ENCODE measurements at places on chromosomes 6 and 20.

GRCh38 chr6:134495203-134495889 lies 177.4 kb upstream of the SGK1 start:
- DNase-seq = no peak

GRCh38 chr6:143885116-143885515 lies 20.8 kb downstream of the ZC2HC1B start:
- no peak for DNase-seq

DNA sequence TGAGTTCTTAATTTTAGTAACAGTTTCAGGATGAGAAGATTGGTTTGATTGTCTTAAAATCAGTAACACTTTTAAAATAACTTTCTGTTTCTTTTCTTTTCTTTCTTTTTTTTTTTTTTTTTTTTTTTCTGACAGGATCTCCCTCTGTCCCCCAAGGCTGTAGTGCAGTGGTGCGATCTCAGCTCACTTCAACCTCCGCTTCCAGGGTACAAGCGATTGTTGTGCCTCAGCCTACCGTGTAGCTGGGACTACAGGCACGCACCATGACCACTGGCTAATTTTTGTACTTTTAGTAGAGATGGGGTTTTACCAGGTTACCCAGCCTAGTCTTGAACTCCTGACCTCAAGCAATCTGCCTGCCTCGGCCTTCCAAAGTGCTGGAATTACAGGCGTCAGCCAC lies 33.7 kb upstream of the KCNQ5 start:
- DNase-seq = no peak

DNA sequence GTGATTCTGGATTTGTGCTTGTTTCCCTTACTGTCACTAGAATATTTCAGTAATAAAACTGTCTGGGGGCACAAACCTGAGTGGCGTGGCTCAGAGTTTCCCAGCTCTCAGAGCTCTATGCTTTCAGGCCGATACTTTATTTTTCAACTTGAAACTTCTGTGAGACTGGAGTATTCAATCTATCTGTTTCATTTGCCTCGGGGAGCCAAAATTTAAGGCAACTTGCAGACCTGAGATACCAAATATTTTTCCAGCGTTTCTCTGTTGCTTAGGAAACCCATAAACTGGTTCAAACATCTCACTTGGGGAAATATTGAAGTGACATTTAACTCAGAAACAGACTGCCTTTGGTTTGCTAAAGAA lies 74.7 kb downstream of the SOBP start:
- no peak for DNase-seq

DNA sequence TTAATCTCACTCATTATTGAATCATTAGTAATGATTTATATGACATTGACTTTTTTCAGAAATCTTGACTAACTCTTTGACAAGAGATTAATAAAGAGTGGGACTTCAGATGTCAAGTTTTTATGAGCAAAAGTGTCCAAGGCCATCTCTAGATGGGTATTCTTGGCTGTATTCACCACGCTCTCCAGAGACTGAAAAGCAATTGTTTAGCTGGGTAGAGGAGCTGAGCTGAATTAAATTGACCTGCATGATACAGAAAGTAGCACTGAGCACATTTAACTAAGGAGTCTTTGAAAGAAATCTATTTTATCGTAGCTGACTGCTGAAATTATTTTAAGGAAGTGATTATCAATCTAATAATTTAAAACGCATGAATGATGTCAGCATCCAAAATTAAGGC lies 89.4 kb downstream of the LINC00237 start:
- no peak for DNase-seq

DNA sequence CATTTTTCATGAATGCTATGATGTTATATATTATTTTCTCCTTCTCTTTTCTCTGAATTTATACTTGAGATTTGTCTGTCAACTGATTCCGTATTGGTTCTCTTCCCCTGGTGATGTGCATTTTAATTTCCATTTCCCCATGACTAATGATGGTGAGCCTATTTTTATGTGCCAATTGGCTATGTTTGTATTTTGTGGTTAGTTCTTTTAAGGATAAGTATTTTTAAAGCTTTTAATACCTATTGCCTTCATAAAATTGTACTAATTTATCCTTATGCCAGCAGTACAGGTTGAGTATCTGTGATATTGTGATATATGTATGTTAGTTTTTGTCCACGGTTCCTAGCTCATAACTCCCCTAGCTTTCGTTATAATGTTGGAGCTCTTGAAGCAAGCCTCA lies 2.8 kb downstream of the POLH start:
- no peak for DNase-seq

DNA sequence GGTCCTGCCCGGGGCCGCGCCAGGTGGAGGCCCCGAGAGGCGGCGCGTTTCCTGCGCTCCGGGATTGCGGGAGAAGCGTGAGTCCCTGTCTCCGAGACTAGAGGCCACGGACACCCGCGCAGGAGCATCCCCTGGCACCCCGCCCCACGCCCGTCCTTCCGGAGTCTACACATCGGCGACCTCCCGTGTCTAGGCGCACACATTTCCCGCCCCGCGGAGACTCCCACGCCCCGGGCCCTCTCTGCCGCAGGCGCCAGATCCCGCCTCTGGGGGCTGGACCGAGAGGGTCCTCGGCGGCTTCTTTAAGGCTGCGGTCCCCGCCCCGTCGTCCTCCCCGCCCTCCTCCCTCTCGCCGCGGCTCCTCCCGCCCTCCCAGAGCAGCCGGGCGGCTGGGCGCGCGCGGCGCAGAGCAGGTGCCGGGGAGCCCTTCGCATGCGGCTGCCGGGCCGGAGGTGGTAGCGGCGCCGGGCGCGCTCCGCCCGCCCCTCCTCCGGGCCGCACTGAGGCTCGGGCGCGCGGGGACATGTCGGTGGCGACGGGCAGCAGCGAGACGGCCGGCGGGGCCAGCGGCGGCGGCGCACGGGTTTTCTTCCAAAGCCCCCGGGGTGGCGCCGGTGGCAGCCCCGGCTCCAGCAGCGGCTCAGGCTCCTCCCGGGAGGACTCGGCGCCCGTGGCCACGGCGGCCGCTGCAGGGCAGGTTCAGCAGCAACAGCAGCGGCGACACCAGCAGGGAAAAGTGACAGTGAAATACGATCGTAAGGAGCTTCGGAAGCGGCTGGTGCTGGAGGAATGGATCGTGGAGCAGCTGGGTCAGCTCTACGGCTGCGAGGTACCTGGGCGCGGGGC lies at the start of gene PPP1R14C:
Gene PPP1R14C (plus strand): TSS at position 375 of the 846 bp plus-strand sequence. CDS start 149 bp downstream, at position 524.
- DNase-seq = no peak

DNA sequence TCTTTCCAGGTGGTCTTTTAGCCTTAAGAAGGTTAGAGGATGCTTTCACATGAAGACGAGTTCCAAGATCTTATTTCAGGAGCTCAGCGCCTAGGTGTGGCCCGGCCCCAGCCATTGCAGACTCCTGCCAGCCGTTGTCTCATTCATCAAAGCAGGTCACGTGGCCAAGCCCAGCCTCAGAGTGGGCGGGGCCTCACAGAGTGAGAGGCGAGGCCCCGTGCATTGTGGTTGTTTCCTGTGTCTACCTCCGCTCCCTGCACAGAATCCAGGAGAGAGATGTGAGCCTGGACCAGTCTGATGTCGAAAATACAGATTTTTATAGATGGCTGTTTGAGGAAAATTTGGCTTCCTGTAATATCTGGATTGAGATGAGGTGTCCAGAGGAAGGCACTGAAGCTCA lies 49.2 kb upstream of the CST5 start:
- no peak for DNase-seq

GRCh38 chr20:44552950-44553908 lies 29.1 kb upstream of the PKIG start:
- no peak for DNase-seq

- no peak for DNase-seq
Measured at GRCh38 chr6:124434421-124434820, 527.8 kb upstream of the RNF217 start.

- DNase-seq = no peak
Measured at GRCh38 chr6:146868671-146869209, 270.0 kb downstream of the ADGB start.

- DNase-seq = peak; percentile 10
Measured at GRCh38 chr6:130019326-130020072, 1.1 kb downstream of the L3MBTL3 start.

DNA sequence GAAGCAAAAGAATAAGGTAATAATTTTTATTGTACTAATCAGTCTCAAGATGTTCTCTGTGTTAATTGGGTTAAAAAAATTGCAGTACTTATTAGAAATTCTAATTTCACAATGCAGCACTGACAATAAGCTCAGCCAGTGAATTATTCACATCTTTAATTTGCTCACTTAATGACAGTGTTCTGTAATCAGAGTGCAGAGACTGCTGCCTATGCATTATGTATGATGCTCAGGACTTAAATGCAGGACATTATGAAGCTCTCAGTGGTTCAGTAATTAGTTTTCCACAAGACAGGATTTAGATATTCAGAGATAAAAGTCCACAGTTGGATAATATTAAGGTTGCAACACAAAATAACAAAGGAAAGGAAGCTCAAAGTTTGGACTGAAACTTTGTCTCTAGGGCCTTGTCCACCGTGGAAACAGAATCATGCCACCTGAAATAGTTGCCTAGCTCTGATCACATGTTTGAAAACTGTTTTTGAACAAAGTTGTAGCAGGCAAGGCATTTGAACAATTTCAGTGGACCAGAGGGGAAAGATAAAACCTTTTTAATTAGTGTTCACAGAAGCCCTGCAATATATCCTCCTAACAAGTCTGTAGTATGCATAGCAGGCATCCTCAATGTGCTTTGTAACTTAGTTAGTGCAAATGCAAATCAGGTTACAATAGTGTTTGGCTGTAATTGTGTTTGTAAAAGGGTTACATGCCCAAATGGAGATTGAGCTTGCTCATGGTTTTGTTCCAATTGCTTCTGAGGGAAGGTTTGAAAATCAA lies 23.7 kb upstream of the MMS22L start:
- DNase-seq = no peak

DNA sequence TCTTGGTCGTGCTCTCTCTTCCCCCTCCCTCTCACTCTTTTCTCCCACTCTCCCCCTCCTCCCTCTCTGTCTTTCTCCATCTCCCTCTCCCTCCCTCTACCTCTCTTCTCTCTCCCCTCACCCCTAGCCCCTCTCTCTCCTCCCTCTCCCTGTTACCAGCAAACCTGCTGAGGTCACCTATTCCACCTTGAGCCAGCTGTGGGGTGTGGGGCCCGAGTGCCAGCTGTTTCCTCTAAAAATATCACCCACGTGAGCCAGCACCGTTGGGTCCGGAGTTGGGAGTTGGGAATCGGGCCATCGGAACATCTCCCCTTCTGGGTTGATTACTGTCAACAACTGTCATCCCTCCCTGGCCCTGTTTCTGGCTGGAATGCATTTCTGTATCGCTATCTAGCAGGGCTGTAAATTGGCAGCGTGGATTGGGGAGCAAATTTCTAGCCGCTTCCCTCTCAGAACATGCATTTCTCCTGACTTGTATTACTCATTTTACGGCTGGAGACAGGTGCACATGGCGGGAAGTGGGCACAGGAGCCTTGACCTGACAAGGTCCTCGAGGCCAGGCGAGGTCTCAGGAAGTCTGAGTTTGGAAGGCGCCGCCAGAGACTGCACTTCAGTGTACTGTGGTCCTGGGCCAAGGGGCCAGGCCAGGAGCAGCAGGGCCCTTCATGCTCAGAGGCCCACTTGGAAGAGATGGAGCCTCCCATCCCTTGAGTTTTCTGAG lies 165.3 kb downstream of the CDH4 start:
- no peak for DNase-seq

DNA sequence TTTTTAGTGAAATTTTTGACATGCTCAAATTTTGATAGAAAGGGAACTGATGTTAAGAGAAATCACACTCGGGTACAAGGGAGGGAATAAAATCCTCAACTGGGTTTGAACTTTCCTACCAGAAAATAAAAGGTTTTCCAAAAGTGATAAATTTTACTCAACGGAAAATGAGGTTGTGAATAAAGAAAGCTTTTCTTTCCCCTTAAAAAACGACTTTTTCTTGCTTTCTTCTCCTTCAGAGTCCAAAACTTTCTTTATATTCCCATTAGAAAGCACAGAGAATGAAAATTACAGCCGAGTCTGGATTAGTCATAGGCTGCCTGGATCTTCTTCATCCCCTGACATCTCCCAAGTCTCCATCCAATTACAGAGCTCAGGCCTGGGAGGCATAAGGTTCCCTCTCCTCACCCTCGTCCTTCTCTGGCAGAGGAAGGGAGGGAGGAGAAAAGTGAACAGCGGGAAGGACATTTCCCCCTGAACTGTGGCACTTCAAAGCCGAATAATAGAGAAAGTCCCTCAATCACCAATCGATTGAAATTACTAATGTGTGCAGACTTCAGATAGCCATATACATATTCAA lies 28.1 kb upstream of the QKI start:
- DNase-seq = no peak

GRCh38 chr6:11607383-11607782 lies 69.8 kb downstream of the TMEM170B start:
- no peak for DNase-seq

GRCh38 chr20:46216770-46217464 lies 91.4 kb downstream of the CDH22 start:
- DNase-seq = no peak

GRCh38 chr20:17570347-17571152 lies 675 bp downstream of the DSTN start:
- DNase-seq = no peak

DNA sequence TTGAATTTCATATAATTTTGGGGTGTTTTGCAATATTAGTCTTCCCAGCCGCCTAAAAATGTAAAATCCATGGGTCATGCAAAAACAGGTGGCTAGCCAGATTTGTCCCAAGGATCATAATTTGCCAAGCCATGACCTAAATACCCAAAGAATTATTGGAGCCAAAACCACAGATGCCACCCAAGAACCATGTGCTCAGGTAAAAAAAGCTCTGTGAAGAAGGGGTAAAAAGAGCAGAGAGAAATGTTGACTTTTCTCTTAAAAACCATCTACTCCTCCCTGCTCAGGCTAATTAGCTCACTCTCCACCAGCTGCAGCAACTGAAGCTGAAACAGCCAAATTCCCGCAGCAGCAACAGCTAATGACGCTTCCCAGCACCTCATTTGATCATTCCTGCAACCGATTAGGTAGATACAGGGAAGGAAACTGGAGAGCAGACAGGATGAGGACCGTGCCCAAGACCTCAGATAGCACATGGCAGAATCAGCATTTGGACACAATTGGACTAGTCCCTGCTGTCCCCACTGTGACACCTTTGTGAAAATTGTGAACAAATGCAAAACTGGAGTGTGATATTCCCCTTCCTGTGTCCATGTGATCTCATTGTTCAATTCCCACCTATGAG lies 107.9 kb upstream of the NXT1 start:
- no peak for DNase-seq

- peak; percentile 35 for DNase-seq
Measured at GRCh38 chr6:7615611-7616383, 25.8 kb downstream of the SNRNP48 start.

DNA sequence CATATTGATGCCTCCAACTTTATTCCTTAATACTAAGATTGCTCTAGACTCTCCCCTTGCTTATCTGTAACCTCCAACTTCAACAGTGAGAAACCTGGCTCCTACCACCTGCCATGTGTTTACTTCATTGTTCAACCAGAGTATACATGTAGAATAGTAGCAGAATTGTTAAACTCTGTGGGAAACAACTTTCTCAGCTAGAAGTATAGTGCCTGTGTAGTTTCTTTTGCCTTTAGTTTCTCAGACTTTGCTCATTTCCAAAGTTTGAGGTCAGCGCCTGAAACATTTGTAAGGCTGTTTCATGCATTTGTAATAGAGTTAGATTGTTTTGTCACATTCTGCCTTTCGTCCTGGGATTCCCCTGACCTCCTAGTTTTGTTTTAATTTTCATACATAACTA lies 34.9 kb upstream of the HECA start:
- DNase-seq = no peak

Data from right renal pelvis (tissue), 4 donors.